Keratinocyte (primary cell): ENCODE measurements at places on chromosomes 4 and X. TPM values are rescaled to one million over a fixed set of nuclear protein-coding genes. Genes with fewer than 3 reads are reported as not detected.

Gene CXCL1
- polyA plus RNA-seq, result 12.0 to 40.7 TPM (median 35.5 TPM) in 3 replicates

Gene SYTL4
- 0.40 to 1.2 TPM (median 0.87 TPM) in 3 replicates for polyA plus RNA-seq

Gene TMEM175
- polyA plus RNA-seq, result 23.2 to 31.3 TPM (median 24.3 TPM) in 3 replicates

DNA sequence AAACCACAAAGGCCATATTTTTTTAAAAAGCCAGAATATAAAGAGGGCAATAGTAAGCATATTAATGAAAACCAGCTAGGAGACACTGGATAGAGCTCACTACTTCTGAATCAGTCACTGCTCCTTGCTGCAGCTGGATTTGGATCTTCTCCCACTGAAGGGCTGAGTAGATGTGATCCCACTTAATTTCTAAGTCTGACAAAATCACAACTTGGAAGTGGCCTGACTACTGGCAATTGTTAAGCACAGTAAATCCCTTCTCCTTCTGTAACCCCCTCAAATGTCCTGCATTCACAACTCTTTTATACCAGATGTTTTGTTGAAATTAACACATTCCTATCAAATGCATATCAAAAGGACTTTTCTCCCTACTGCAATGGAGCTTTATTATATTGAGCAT lies 72.9 kb downstream of the AMMECR1 start:
- H3K4me3 ChIP-seq, result no peak overlapping the region
- no peaks in the 10 kb centered on the region for H3K36me3 ChIP-seq
- no peak overlapping the region for H3K27ac ChIP-seq
- H3K27me3 ChIP-seq, result no peaks in the 10 kb centered on the region

DNA sequence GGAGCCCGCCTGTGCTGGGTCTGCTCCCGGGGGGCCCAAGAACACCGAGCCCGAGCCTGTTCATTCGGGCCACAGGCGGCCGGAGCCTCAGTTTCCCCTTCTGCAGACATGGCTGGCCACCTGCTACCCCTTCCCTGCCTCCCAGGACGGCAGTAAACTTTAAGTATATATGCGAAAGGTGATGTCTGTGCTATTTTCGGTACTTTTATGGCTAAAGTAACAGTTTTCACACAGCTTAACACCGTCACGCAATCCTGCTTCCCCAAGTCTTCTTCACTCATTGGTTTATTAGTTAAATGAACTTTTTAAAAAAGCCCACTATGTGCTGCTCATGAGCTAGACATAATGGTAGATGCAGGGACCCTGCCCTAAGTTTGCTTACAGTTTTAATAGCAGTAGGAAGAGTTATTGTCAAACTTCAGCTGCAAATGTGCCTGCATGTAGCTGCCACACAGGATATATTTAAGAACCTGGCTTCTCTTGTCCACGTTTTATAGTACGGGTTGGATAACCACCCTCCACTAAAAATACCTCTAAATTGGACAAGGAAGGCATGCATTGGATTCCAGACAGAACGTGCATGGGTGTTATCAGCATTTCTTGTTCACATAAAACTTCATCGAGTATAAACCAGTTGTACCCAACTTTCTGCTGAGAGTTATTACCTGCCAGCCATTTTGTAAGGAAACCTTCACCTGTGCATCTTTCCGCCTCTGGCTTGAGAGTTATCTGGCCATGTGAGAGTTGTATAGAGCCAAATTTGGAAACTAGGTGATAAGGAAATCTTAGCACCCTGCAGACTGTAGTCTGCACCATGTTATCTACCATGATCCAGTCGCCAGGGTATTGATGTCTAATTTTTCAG lies 741 bp downstream of the ANAPC4 start:
- H3K27me3 ChIP-seq, result no peaks in the 10 kb centered on the region
- H3K36me3 ChIP-seq, result peaks cover 17% of the 10 kb centered on the region
- H3K4me1 ChIP-seq, result peaks cover 17% of the 10 kb centered on the region
- H3K27ac ChIP-seq, result peak overlapping the region; percentile 61
- peak overlapping the region; percentile 93 for H3K4me3 ChIP-seq

DNA sequence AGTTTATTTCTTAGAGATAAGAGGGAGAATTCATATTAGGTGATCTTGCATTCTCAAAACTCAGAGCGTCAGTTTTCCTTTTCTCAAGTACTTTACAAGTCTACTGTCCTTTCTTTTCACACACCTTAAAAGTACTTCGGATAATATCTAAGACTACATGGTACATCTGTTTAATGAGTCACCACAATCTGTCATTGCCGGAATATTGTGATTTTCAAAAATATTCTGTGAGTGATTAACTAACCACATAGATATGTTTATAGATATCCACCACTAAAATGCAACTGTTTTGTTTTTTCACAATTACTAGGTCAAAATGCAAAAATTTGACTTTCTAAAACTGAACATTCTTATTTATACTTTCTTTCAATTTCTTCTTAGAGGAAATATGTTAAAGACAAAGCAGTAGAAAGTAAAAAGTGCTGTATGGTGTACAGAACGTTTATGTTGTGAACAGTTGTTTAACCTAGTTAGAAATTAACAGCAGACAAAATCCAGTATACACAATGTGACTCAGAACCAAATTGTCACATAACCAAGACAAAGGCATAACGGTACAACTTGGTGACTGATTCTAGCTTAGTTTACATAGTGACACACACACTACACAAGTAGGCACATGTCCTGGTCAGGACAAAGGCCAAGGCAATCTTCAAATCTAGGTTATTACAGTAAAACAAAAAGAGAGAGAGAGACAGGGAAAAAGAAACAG lies 482.9 kb downstream of the NAF1 start:
- H3K27me3 ChIP-seq, result no peaks in the 10 kb centered on the region
- H3K36me3 ChIP-seq, result no peaks in the 10 kb centered on the region
- no peak overlapping the region for H3K4me3 ChIP-seq
- no peak overlapping the region for H3K27ac ChIP-seq
